ENCODE measurements at places on chromosomes 11 and 22. TPM values are rescaled to one million over a fixed set of nuclear protein-coding genes. Genes with fewer than 3 reads are reported as not detected.

GRCh38 chr22:48197189-48197690, 1434.8 kb downstream of the TBC1D22A start:
- no peak for DNase-seq

DNA sequence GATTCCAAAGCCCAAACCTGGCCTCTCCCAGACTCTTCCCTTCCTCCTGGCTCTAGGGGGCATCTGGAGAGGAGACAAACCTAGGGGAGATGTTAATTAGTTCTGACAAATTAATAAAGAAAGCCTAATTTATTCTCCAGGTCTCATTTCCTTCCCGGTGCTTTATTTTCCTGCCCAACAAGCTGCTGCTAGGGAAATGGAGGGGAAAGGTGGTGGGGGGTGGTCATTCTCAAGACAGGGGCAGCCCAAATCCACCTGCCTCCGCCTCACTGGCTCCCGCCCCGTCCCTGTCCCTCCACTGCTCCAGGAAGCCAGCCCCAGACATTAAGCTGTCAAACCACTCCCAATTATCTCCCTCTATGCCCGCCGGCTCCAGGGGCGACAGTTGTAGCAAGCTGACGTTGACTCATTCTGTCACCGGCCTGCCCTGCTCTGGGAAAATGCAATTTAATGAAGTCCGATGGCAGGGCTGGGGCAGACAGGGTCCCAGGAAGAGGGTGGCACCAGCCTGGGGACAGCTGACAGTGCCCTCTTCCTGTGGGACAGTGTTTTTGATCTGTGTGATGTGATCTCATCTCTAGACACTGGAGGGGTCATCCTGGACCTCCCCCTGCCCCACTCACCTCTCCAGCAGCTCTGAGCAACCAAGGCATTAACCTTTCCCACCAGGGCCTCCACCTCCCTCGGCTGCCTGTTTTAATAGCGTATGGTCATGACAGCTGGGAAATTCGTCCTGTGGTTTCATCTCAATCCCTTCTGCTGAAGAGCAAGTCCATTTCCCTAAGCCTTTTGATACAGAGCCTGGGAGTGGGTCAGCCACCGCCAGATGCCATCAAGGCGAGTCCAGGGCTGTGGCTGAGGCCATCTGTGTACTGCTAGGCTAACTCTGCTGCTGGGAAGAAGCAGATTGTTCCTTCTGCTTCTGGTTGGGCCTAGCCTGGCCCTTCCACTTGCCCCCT, 27.1 kb downstream of the NECTIN1 start:
- DNase-seq, result no peak

Gene CSF2RB
- total RNA-seq, result 0.60 TPM

Gene SMIM38
- total RNA-seq, result 0.27 TPM

Data from K562 (cell line).